ENCODE measurements at places on chromosomes 7 and 10. TPM values are rescaled to one million over a fixed set of nuclear protein-coding genes. Genes with fewer than 3 reads are reported as not detected.
A peak's percentile ranks its signal among the peaks of the same experiment; 100 is the strongest.

GRCh38 chr10:110074298-110074697, 66.5 kb downstream of the ADD3 start:
- no peaks in the 10 kb centered on the region for H3K36me3 ChIP-seq
- H3K4me1 ChIP-seq = peaks cover 65% of the 10 kb centered on the region
- no peak overlapping the region for H3K4me3 ChIP-seq
- H3K27ac ChIP-seq = peak overlapping the region; percentile 60
- no peak for DNase-seq

Gene SHTN1
- total RNA-seq = 7.4 TPM

DNA sequence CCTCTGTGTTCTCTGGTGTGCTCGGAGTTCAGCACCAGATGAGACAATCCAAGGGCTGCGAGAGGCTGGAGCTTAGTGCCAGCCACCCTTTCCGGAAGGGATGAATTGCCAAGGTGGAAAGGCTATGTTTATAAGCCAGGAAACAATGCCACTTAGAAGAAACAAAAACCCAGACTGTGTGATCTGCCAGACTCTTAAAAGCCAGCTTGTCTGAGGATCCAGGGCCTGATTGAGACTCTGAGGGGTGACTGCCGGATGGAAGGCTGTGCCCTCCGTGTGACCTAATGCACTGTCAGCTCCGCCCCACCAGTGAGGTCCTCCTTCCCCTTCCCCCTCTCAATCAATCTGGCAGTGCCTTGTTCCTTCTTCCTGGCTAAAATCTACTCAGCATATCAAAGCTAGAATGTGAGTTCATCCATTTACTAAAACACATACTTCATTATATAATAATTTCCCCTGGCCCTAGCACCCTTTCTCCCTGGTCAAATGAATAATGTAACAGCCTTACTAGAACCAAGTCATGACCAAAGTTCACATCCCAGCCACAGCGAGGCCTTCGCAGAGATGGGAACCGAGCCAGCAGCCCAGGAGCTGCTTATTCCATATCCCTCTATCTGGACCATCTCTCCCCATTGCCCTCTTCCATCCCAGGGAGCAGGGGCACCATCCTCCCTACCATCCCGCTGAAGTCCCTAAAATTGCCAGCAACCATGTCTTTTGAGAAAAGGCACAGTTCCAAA, 25.5 kb downstream of the FAM107B start:
- DNase-seq = no peak
- no peaks in the 10 kb centered on the region for H3K27me3 ChIP-seq
- peaks cover 48% of the 10 kb centered on the region for H3K4me1 ChIP-seq
- no peaks in the 10 kb centered on the region for H3K36me3 ChIP-seq
- no peak overlapping the region for H3K4me3 ChIP-seq

DNA sequence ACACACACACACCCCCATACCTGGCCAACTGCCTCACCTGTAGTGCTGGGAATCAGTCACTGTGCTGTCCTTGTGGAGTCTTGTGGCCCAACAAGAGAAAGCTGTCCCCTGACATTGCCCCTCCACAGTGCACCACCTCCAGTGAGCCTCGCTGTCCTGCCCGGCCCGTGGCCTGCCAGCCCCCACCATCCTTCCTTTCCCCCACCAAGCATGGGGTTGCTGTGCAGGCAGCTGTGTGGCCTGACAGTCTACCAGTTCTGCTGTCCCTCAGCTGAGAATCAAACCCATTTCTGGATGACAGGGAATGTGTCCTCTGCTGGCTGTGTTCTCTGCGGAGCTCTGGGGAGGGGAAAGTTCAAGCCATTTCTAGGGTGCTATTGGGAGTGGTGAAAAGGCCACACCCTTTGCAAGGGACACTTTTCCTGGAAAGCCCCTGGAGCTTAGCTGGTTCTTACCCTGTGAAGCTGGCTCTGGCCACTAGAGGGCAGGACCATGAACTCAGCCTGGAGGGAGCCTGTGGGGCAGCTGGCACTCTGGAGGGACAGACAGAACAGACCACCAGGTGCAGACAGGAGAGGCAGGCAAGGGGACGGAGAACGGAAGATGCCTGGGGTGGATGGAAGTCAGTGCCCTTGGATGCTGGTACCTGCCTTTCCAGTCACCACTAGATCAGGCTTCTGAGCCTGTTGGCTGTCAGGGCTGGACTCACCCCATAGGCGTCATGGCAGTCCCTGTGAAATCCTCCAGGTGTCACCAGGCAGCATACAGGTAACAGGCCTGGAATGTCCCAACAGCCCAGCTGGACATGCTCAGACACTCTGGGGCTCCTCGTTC, 10.5 kb upstream of the MTPAP start:
- no peaks in the 10 kb centered on the region for H3K4me1 ChIP-seq
- H3K27me3 ChIP-seq = no peaks in the 10 kb centered on the region
- no peaks in the 10 kb centered on the region for H3K36me3 ChIP-seq

DNA sequence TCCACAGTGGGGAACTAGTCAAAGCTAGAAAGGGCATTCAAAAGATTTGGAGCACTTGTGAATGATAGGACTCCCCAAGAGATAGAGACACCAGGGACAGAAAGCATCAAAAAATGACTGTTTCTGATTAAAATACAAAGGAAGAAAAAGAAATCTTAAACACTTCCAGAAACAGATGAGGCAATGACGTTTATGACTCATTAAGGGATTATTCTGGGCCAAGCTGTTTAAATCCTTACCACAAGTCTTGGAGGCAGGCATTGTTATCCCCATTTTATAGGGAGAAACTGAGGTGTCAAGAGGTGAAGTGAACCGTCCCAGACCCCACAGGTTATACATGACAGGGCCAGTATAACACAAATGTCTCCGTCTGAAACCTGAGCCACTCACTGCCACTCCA, 68.3 kb upstream of the AMPH start:
- no peaks in the 10 kb centered on the region for H3K27me3 ChIP-seq
- H3K4me3 ChIP-seq = no peak overlapping the region
- H3K4me1 ChIP-seq = no peaks in the 10 kb centered on the region
- no peak for DNase-seq
- H3K27ac ChIP-seq = no peak overlapping the region
- H3K36me3 ChIP-seq = no peaks in the 10 kb centered on the region

Gene PDIA4
- 69.5 TPM for total RNA-seq

DNA sequence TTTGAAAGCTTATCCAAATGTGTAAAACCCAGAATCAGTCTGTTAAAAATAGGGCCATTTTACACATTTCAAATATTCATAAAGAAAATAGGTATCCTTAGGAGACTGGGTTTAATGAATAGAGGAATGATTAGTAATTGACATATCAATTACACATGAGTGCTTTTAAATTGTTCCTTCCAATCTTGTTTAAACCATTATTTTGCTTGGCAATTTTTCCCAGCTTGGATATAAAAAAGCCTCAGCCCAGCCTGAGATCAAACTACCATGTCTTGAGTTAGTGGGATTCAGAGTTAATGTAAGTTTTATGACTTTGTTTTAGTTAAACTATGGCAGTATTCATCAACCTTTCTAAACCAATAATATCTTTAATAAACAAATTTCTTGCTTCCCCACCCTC, 28.3 kb downstream of the PARP12 start:
- DNase-seq = no peak
- no peak overlapping the region for H3K4me3 ChIP-seq
- no peaks in the 10 kb centered on the region for H3K4me1 ChIP-seq
- H3K27ac ChIP-seq = no peak overlapping the region
- H3K27me3 ChIP-seq = no peaks in the 10 kb centered on the region
- H3K36me3 ChIP-seq = no peaks in the 10 kb centered on the region

All from vagina (tissue), 2 donors.